ENCODE measurements at places on chromosomes 13 and 19.
A peak's percentile ranks its signal among the peaks of the same experiment; 100 is the strongest.

DNA sequence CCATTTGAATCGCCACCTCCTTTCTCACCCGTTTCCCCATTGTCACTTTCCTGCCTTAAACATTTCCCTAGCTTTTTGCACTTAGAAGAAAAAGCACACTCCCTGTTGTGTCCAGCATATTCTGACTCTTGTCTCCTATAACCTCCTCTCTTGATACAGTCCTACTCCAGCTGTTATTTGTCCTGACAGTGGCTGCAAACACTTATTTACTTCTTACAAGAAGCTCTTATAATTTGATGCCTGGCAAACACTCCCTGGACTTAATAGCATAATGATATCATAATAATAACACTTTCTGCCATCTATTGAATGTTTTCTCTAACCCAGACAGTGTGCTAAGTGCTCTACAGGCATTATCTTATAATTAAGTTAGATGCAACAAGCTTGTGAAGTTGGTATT lies 76.6 kb downstream of the DGKH start:
- DNase-seq = no peak

- DNase-seq = no peak
Observed at GRCh38 chr13:23081901-23082300, 98.9 kb upstream of the SGCG start.

GRCh38 chr13:89749888-89750287 lies 1597.6 kb upstream of the MIR17HG start:
- no peak for DNase-seq

GRCh38 chr13:66159511-66159910 lies 1070.6 kb downstream of the PCDH9 start:
- no peak for DNase-seq

- no peak for DNase-seq
Observed at GRCh38 chr13:114059946-114060860, 72.2 kb downstream of the RASA3 start.

DNA sequence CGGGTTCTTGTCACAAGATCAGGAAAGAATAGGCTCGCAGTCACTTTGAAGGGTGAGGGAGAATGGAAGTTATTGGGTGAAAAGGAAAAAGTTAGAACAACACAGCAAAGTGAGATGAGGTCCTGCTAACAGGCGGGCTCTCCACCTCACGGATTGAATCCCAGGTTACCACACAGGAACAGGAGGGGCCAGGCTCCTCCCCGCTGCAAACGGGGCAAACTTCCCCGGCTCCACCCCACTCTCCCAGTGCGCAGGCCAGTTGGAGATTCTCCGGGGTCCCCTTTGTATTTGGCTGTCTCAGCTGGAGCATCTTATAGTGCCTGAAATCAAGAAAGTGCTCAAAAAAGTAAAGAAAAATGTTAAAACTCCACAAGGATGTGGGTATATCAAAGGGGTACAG lies 78.3 kb upstream of the IPO5 start:
- no peak for DNase-seq

GRCh38 chr13:80237646-80238045 lies 103.3 kb downstream of the SPRY2 start:
- DNase-seq = no peak

DNA sequence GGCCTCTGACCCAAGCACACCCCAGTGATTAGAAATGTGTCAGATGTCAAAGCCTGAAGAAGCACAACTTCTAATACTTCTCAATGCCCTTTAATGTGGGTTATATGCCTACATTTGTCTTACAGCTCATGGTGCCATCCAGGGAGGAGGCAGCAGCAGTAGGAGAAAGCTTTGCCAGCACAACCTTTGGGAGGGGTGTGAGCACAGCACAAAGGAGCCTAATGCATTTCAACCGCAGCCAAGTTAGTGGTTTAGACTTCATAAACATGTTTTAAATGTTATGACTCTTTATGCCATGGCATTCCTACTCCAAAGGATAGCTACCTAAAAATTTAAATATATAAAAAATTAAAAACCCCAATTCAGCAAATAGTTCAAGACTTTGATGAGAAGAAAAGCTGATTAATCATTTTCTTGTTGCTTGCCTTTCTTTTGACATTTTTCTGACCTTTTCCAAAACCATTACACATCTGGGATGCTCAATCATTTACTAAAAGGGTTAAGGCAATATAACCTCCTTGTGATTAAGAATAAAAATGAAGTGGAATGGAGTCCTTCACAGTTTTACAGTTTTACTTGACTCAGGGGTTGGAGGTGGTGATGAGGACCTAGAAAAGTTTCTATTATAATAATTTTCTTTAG lies 142.7 kb downstream of the DLEU7 start:
- DNase-seq = no peak

- no peak for DNase-seq
Observed at GRCh38 chr19:55319785-55320184, 5.4 kb downstream of the TMEM150B start.

DNA sequence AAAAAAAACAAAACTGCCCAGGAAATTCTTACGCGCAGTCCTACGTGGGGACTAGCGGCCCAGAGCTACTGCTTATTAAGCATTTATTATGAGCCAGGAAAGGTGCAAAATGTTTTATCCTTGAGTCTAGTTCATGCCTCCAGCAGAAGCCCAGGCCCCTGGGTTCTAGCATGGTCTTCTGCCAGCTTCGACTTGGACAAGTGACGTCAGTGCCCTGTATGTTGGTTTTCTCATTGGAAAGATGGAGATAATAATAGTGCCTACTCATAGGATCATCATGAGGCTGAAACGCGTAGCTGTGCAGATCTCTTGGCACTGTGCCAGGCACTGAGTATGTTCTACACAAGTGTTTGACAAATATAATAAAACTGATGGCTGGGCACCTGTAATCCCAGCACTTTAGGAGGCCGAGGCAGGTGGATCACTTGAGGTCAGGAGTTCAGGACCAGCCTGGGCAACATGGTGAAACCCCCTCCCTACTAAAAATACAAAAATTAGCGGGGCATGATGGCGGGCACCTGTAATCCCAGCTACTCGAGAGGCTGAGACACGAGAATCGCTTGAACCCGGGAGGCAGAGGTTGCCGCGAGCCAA lies 12.4 kb upstream of the SULT2B1 start:
- DNase-seq = no peak

GRCh38 chr19:42176990-42177685 lies 40.3 kb downstream of the DEDD2 start:
- DNase-seq = peak; percentile 31

GRCh38 chr13:44470638-44471562 lies 97.3 kb downstream of the SERP2 start:
- DNase-seq = no peak

- DNase-seq = peak; percentile 46
Observed at GRCh38 chr13:23794267-23795161, 94.7 kb downstream of the MIPEP start.

- no peak for DNase-seq
Observed at GRCh38 chr13:46542833-46543232, 10.1 kb upstream of the LRCH1 start.

DNA sequence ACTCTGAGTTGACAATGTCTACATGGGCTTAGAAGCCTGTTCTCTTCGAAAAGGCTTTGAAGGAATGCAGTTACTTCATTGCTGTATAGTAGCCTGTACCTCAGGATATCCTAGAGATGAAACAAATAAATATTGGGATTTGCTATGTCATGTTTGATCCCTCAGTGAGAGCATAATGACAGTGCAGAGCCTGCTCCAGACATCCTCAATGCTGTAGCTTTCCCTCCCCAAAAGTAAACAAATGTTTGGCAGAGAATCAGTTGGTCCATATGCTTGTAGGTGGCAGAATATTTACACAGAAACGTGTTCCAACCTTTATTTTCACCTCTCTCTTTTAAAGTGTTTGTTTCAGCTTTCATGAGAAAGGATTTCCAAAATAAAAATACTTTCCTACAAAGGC lies 515.3 kb upstream of the SGCG start:
- DNase-seq = no peak

DNA sequence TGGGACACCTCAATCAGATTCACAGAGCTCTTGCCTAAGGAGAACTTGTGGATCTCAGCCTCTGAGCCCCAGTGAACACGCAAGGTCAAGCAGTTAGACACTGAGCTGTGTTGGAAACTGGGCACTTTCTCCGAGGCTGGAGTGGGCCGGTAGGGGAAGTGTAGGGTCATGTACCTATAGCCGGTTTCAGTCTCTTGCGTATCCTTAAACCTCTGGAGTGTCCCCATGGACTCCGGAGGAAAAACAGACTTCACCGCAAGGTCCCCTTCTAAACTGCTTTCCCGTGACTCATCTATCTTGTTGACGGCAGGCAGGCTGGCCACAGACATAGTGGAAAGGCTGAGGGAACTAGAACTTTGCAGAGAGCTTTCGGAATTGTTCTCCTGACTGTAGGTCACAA lies 11.3 kb downstream of the IQCN start:
- DNase-seq = no peak

GRCh38 chr13:43475140-43475539 lies 311.6 kb downstream of the ENOX1 start:
- peak; percentile 23 for DNase-seq

DNA sequence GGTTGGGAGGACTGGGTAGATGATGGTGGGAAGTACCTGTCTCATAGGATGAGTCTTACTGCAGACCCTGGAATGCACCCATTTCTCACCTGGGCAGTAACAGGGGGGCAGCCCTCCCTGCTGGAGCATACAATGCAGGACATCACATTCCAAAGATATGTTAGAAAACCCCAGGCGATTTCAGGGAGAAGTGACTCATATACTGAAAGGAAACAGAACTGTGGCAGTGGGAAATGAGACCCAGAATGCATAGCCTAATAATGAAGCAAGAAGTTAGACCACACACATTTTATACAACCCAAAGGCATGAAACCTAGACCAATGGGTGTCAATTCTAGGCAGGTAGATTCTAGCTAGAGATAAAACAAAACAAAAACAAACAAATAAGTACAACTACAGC lies 402.7 kb downstream of the IRS2 start:
- no peak for DNase-seq

- no peak for DNase-seq
Observed at GRCh38 chr13:32086366-32086765, 54.8 kb downstream of the FRY start.

- DNase-seq = no peak
Observed at GRCh38 chr19:33861950-33862349, 65.3 kb downstream of the KCTD15 start.

DNA sequence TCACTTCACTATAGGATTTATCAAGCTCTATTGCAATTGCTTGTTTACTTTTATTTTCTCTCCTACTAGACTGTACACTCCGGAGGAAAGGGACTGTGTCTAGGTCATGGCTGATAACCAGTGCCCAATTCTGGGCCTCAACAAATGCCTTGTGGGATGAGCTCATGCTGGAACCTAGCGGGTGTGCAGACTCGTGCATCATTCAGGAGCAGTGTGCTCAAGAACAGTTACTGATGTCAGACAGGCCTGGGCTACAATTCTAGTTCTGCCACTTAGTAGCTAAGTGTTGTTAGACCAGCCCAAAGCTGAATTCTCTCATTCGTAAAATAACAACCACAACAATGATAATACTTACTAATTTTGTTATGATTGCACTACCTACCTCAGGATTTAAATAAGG lies 95.4 kb downstream of the CYSLTR2 start:
- DNase-seq = no peak

Data from fibroblast of the conjunctiva (primary cell).